C1 segment of cervical spinal cord (tissue), 14 donors: ENCODE measurements at places on chromosomes 1 and 21.

DNA sequence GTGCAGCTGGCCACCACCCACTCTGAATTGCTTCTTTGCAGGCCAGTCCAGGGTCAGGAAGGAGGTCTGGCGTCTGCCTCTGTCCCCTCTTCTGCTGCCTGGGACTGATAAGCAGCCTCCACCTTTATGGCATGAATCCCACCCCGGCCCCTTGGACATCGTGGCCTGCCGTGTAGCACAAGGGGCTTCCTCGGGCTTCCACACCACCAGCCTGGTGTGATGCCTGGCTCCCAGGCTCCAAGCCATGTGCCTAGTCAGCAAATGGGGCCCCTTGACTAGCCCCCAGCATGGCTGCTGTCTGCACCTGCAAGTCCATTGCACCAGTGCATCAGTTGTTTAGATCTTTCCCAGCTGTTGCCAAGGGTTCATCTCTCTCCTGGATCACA, 9.9 kb upstream of the ARF1 start:
- no peak for DNase-seq

GRCh38 chr1:72202761-72203160, 79.6 kb downstream of the NEGR1 start:
- no peak for DNase-seq

DNA sequence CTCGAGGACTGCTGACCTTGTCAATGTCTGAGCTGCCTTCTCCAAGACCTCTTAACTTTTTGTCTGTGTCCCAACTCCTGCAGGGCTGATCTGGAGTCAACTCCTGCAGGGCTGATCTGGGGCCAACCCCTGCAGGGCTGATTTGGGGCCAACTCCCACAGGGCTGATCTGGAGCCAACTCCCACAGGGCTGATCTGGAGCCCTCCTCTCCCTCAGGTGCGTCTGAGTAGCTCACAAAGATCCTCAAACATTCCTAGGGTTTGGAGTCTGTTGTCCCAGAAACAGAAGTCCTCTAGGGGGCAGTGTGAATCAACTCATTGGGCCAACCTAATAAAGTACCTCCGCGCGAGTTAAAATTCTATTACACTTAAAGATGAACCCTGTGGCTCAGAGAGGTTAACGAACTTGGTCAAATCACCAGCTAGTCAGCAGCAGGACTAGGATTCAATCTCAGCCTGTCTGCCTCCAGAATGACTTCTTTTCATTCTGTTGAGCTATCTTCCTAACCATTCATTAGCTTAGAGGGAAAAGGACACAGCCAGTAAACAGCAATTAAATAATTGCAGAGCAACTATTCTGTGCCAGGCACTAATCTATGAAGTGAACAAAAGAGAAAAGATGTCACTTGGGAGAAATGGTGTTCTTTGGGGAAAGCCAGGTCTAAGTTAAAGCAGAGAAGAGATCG, 17.2 kb upstream of the RLF start:
- DNase-seq: no peak

DNA sequence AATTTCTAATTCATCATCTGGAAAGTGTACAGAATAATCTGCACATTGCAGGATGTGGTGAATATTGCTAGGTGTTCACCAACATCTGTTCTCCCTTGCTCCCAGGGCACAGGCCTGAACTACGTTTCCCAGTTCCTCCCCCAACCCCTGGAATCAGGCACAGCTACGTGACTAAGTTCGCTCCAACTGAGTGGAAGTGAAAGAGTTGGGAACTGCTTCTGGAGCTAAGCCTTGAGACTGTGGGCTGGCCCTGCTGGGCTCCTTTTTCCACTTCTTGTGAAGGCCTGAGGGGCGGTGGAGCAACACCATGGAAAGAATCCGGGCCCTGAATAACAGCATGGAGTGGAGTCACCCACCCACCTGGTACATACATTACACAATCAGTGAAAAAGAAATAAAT, 534.6 kb downstream of the SMYD3 start:
- no peak for DNase-seq

GRCh38 chr1:212951126-212951946, 995 bp downstream of the VASH2 start:
- DNase-seq: no peak

GRCh38 chr1:147577033-147577773, 35.9 kb downstream of the BCL9 start:
- no peak for DNase-seq

GRCh38 chr1:56434025-56434424, 145.3 kb downstream of the PLPP3 start:
- DNase-seq: no peak

DNA sequence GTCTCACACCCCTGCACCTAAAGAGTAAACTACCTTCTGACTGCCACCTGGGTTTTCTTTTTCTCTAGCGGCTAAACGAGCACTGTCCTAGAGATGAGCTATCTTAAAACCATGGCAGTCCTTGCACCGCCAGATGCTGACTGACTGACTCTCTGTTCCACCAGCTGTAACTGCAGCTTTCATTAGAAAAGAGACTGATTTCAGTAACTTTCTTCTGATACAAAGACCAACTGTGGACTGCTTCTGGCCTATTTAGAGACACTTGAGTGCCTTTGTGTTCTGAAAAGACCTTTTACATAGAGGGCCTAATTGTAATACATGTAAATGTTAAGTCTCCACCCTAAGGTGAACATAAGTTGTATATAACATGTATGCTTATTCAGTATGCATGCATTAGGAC, 152.5 kb downstream of the DISC1 start:
- no peak for DNase-seq

- no peak for DNase-seq
Measured at GRCh38 chr1:120133228-120133927, 42.9 kb downstream of the SEC22B start.

DNA sequence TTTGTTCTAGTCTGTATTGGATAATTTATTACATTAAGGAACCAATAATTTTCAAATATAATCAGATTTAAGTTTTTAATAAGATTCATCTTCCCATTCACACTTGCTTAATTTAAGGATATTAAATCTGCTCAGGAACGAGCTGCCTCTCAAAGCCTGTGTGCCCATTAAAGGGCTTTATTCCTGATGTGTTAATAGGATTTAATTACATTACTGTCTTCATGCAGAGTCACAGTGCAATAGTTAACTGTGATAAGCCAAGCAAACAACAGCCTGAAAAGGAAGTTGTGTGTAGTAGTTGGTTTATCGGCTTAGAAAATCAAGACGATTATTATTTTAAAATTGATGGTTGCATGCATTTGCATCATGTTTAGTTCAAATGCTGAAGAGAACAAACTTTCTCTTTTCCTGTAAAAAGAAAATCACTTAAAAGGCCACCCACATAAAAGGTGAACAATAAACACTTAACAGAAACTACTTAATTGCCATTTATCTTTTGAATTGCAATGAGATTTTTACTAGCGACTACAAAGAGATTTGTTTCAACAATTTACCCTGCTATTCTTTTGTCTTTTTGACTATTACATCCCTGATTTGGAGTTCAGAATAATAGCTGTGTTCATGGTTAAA, 174.6 kb downstream of the RWDD3 start:
- no peak for DNase-seq

DNA sequence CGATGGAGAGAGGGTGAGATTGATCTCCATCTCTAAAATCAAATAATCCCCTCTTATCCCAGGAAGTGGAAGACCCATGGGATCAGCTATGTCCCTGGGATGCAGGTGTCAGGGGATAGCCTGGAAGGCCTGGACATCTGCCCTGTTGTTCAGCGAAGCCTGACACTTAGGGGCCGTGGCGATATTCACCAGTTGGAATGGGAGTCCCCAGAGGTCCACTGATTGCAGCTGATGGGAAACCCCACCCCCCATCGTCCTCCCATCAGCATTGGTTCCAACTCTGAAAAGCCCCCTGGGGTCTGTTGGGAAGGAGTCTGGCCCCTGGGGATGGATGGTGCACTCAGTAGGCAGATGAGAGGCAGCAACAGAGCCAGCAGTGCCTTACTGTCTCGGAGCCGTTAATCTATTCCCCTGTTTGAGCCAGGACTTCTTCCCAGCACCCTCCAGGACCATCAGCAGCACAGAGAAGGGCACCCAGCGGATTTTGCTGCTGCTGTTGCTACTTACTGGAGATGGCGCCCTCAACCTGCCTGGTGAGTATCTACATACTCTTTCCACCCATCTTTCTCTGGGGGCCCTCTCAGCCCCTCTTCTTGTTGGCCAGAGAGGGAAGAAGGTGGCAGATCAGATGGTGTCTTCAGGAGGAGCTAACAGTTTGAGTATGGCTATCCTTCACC, 13.4 kb downstream of the CATSPER4 start:
- no peak for DNase-seq

DNA sequence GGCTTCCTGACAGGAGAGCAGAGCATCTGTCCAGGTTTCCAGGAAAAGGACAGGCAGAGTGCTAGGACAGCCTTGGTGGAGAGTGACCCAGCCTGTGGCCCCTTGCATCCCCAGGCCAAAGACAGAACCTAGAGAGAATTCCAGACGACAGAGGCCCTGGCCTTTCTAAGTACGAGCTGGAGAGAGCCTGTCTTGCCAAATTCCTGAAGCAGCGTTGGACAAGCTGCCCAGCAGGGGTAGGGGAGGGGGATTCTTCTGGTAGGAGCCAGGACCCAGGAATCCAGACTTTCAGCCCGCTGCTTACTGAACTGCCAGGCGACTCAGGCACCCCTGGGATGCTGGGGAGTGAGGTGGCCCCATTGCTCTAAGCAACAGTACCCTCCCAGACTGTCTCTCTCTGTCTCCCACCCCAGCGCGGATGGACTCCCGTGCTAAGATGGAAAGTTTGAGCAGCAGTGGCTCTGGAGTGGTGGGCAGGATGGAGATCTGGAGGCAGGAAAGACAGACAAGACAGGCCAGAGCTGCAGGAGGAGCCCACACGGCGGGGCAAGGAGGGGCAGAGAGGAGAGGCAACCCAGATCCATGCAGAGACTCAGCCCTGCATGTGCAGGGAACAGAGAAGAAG, 8.8 kb upstream of the PEAR1 start:
- DNase-seq: no peak

DNA sequence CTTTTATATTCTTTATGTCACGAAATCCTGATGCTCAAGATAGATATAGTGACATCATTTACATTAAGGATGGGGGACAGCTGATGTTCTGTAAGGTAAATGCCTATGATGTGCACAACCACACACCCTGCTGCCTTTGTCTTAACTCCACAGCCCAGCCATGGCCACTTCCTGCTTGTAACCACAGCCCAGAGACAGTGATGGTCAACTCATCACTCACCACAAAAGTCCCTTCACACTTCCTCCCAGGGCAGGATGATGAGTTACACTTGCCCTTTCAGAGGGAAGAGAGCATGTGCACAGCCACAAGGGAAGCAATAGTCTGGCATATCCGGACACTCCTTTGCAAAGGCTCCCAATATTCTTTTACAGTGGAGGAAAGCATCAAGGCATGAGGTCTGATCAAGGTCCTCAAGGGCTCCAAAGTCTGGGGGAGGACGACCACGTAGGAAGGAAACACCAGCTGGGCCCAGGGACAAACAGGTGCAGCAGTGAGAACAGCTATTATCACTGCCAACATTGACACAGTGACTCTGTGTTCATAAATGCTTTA, 53.8 kb downstream of the PLPP3 start:
- no peak for DNase-seq

- DNase-seq: no peak
Measured at GRCh38 chr1:2786329-2787162, 14.9 kb downstream of the TTC34 start.

GRCh38 chr21:32554832-32555638, 30.3 kb downstream of the TCP10L start:
- no peak for DNase-seq

GRCh38 chr1:241848686-241849344, 811 bp downstream of the EXO1 start:
- no peak for DNase-seq

DNA sequence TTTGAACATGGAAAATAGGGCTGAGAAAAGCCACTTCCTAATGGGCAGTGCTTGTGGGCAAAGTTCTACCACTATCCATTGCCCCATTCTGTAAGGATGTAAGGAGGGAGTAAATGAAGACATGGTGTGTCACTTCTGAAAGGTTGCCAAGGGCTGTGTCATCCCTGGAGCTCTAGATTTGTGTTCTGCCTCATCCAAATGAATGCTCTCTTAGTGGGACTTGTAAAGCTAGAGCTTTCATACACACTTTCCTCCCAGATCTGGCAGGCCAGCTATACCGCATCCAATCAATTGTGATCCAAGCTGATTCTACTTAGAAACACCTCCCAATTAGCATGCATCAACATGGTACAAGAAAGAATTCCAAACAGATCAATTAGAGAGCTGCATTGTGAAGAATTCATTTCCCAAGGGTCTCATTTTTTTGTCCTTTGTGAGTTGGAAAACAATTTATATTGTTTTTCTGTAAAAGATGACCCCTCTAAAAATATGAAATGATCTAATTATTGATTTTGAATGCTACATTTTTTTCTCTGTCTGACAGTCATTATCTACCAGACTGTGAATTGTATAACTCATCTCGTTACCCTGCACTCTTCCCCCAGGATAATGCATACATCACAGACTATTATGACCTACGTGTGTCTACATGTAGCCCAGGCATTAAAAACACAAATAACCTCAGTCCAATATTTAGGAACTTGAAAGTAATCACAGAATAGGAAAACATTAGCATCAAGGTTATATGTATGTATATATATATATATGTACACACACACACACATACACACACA, 117.1 kb upstream of the DUSP10 start:
- DNase-seq: no peak
